Heart left ventricle (tissue), 16 donors: ENCODE measurements at places on chromosomes 12 and 14. TPM values are rescaled to one million over a fixed set of nuclear protein-coding genes. Genes with fewer than 3 reads are reported as not detected.

DNA sequence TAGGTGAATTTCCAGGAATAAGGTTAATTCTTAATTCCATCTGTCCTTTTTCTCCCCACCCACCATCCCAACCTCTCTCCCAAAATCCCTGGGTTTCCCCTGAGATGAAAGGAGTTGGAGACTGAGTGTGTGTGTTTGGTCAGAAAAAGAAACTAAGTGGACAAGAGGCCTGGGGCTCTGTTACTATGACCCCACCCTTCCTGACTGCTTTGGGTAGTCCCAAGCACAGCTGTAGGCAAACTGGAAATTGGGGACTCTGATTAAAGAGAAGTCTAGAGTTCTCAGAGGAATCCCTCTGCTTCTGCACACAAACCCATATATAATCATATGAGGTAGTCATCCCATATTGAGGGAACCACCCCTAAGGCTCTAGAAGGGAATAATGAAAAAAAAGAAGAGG lies 7.0 kb upstream of the HOXC12 start:
- no peak for DNase-seq

- no peak for DNase-seq
These were observed 233.6 kb downstream of the SYT10 start for GRCh38 chr12:33205981-33206380.

GRCh38 chr12:19130224-19131024 lies 891 bp downstream of the PLEKHA5 start:
- DNase-seq: peak; percentile 38

The STON2 gene
- total RNA-seq: 3.2 TPM
